Activated T-cell treated with anti-CD3 and anti-CD28 coated beads for 24 hours (primary cell): ENCODE measurements at places on chromosomes 5 and 9.

GRCh38 chr9:112572416-112572815 is 85.8 kb downstream of the KIAA1958 start:
- DNase-seq: no peak

- DNase-seq: no peak
Measured at GRCh38 chr9:72648324-72649126, 127.1 kb downstream of the TMC1 start.

GRCh38 chr5:159156426-159157238 is 52.7 kb downstream of the RNF145 start:
- DNase-seq: no peak

DNA sequence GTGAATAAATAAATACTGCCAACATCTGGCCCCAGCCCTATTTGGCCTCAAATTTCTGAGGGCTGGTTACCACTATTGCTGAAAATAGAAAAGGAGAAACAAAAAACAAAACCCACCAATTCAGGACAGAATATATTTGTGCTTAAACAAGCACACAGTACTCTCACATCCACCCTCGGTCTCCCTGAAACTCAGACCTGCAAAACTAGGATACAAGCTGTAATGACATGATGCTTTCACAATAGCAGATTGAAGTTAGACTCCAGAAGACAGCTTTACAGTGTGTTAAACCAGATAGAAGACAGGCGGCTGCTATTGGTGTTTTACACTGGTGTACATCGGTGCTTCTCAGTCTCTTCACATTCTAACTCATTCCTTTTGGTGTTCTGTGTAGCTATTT is 214.9 kb upstream of the DMRT1 start:
- DNase-seq: no peak

GRCh38 chr5:89542736-89543135 is 659.8 kb upstream of the MEF2C start:
- no peak for DNase-seq
